Thyroid gland (tissue), 4 donors: ENCODE measurements at places on chromosomes 11 and 22. TPM values are rescaled to one million over a fixed set of nuclear protein-coding genes. Genes with fewer than 3 reads are reported as not detected.
A peak's percentile ranks its signal among the peaks of the same experiment; 100 is the strongest.

The ZBTB3 gene
- total RNA-seq: 13.1 TPM

DNA sequence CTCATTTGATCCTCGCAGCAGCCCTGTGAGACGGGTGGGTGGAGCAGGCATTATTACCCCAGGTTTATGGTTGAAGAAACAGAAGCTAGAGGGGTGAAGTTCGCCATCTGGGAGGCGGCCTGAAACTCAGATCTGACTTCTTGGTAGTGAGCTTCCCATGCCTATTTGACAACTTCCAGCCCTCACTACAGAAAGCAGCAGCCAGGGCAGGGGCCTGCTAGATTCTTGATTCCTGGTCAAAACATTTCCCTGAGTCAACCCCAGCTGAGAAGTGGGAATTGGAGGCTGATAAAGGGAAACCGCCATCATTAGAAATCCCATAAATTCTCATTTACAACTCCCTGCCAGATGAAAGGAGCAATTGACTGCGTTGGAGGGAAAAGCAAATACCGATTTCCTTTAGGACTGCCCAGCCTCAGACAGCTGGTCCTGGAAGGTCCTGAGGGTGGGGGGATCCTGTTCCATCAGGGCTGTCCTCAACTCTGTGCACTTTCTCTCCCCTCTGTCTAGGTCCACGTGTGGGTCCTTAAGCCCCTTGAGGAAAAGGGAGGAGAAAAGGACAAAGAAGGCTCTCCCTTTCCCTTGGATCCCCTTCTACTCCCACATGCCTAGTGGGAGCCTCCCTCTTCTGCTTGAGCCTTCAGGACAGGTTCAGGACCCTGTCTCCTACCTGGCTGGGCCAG is 10.2 kb upstream of the NECTIN1 start:
- DNase-seq: no peak
- H3K27me3 ChIP-seq: no peaks in the 10 kb centered on the region

DNA sequence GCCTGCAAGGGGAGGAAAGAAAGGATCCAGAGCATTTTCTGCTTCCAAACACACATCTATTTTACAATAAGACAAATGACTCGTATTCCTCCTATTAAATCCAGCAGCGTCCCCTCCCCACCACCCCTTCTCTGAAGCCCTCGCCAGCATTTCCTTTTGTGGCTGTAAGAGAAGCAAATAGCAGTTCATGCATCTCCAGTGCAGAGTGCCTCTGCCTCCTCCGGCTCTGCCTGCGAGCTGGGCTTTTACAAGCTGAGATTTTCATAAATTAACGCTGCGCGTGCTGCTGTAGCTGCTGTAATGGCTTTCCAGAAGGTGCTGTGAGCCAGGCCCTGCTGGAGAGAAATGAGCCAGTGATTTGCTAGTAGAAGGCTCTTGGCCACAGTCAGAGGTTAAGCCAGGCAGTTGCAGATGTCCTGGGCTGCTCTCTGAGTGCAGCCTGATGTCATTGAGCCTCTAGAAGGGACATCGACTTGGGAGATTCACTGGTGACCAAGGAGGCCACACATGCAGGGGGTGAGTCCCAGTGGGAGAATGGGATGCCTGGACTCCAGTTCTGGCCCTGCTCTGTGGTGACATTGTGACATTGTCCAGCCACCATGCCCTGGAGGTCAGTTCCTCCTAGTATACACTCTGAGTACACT is 134.5 kb upstream of the NAV2 start:
- DNase-seq: peak; percentile 14
- H3K36me3 ChIP-seq: no peaks in the 10 kb centered on the region
- peaks cover 58% of the 10 kb centered on the region for H3K4me1 ChIP-seq
- H3K4me3 ChIP-seq: no peak overlapping the region

DNA sequence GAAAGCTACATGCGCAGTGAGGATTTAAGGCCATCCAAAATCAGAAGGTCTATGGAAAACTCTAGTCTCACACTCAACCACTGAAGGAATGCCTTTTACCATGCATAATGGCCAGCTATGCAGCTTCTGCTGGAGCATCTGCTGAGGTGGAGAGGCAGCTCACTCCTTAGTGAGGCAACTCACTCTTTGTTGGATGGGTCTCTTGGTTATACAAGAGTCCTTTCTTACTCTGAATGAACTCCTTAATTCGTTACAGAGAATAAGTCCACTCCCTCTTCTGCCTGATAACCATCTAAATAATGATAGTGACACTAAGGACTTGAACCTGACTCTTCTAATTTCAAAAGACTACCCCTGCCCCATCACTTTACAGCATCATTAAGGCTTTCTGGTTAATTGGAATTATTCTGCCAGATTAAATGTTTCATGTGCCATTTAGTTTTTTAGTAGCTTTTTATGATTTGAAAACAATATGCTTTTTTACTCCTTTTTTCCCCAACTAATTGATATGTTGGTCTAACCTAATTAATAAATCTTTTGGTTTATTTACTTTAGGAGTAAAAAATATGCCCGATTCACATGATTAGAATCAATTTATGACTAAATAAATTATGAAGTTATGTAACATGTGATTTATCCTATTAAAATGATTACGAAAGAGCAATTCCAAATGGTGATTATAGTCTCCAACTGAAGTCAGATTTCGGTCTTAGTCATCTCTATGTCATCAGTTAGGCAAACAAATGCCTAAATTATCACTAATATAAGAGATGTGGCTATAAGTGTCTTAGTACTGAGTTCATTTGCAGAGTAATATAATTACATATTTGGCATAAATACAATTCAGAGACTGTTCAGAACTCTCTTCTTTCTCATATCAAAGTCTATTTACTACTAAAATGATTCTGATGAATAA is 286.7 kb upstream of the CCDC90B start:
- no peaks in the 10 kb centered on the region for H3K4me1 ChIP-seq
- DNase-seq: no peak
- no peak overlapping the region for H3K27ac ChIP-seq
- H3K4me3 ChIP-seq: no peak overlapping the region
- H3K27me3 ChIP-seq: no peaks in the 10 kb centered on the region

The MS4A3 gene
- total RNA-seq: not detected

The TSSK2 gene
- 0.59 TPM for total RNA-seq

The PNPLA5 gene
- total RNA-seq: not detected

DNA sequence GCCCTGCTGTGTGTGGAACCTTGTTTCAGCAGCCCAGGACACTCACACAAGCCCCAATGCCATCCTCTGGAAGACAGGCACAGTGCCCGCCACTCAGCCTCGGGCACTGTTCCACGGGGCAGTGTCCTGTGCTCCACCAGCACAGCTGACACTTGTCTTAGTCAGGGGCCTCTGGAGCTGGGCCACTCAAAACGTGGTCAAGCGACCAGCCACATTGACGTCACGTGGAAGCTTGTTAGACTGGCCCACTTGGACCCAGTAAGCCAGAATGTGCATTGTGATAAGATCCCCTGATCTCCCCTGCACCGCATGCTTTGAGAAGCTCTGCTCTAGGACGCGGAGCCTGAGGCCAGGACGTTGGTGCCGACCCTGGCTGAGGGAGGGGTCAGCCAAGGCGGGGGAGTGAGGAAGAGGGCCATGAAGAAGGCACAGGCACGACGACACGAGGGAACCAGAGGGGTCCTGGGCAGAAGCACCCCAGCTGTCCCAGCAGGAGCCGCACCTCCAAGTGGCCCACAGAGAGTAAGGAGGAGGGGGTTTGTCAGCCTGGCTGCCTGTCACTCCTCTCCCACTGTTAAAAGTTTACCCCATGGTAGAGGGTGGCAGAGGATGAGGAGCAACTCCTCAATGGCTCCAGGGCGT is 64.6 kb downstream of the LINC01488 start:
- H3K4me1 ChIP-seq: peaks cover 4% of the 10 kb centered on the region
- no peaks in the 10 kb centered on the region for H3K27me3 ChIP-seq
- H3K4me3 ChIP-seq: no peak overlapping the region
- no peak overlapping the region for H3K27ac ChIP-seq
- DNase-seq: peak; percentile 66

DNA sequence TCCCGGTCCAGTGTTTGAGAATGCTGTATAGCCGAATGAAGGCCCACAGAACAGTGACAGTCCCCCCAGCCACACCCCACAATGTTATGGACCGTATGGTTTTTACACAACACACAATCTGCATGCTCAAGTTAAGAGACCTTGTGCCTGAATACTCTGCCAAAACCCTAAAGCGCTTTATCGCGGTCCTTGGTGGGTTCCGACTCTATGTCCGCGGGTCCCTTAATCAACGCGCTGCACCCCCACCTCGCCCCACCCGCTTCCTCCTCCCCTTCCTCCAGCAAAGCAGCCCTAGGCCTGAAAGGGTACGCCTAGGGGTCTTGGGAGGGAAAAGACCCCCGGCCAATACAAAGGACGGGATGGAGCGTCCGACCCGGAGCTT is 442 bp downstream of the COPB1 start:
- DNase-seq: peak; percentile 30
- no peaks in the 10 kb centered on the region for H3K27me3 ChIP-seq
- peak overlapping the region; percentile 82 for H3K27ac ChIP-seq
- H3K4me3 ChIP-seq: peak overlapping the region; percentile 81
- H3K36me3 ChIP-seq: peaks cover 19% of the 10 kb centered on the region

GRCh38 chr11:60303661-60304060 is 23.2 kb downstream of the MS4A4A start:
- H3K4me1 ChIP-seq: no peaks in the 10 kb centered on the region
- no peak overlapping the region for H3K27ac ChIP-seq
- no peak for DNase-seq

DNA sequence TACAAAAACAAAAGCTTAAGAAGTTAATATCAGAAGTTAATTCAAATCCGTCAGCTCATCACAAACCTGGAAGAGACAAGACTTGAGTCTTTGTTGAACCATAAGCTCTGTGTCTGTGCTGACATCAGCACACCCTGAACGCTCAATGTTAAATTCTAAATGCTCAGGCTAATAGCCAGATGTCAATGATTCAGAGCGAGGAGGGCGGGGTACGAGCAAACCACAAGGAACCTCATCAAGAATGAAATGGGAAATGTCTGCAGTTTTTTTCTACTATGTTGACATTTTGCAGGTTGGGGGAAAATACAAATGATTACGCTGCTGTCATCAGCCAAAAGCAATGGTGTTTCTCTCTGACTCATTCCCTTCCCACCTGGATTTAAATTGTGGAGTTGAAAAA is 1057.2 kb downstream of the NTM start:
- no peaks in the 10 kb centered on the region for H3K27me3 ChIP-seq
- DNase-seq: no peak
- H3K36me3 ChIP-seq: no peaks in the 10 kb centered on the region
- H3K27ac ChIP-seq: no peak overlapping the region

The TSGA10IP gene
- total RNA-seq: not detected

GRCh38 chr22:23072911-23073491 is 2.7 kb downstream of the GNAZ start:
- H3K4me3 ChIP-seq: no peak overlapping the region
- no peaks in the 10 kb centered on the region for H3K36me3 ChIP-seq
- H3K4me1 ChIP-seq: peaks cover 9% of the 10 kb centered on the region

DNA sequence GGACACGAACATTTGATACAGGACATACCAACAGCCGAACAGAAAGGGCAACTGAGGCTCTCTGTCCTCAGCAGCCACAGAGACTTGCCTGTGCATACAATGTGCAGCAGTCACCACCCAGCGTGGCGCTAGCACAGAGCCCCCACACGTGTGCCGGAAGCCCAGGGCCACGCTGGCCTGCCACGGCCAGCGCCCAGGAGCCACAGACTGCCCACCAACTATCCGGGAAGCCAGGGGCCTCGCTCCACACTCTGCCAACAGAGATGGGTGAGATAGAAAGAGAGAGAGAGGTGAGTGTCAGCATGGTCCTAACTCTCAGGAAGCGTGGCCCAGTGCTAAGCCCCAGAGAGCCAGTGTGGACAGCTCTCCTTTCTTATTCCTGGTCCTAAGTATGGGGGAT is 11.7 kb downstream of the TMPRSS5 start:
- H3K4me1 ChIP-seq: no peaks in the 10 kb centered on the region
- no peaks in the 10 kb centered on the region for H3K36me3 ChIP-seq
- DNase-seq: no peak
- H3K27me3 ChIP-seq: no peaks in the 10 kb centered on the region

- DNase-seq: no peak
- H3K27me3 ChIP-seq: no peaks in the 10 kb centered on the region
- H3K27ac ChIP-seq: no peak overlapping the region
- no peak overlapping the region for H3K4me3 ChIP-seq
These were observed 29.5 kb downstream of the KREMEN1 start for GRCh38 chr22:29102300-29102699.

The OPCML gene
- 0.33 TPM for total RNA-seq

The CTTN gene
- total RNA-seq: 418 TPM

DNA sequence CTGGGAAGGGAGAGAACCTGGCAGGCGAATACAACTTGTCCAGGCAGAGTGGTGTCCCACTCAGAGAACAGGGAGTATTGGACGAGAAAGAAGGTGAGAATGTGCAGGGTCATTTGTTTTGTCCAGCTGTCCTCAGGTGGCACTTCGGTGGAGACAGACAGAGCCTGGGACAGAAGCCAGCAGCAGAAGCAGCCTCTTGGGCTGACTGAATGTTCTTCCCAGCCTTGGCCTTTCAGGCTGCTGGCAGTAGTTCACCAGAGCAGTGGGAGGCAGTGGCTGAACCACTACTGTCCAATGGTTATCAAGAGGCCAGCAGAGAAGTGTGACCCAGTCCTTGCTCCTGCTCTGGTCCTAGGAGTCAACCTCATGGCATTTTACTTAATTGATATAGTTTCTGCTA is 331.1 kb upstream of the NARS2 start:
- DNase-seq: peak; percentile 50
- H3K36me3 ChIP-seq: no peaks in the 10 kb centered on the region
- H3K4me3 ChIP-seq: no peak overlapping the region
- H3K4me1 ChIP-seq: peaks cover 6% of the 10 kb centered on the region

The SH3BP1 gene
- 3.6 TPM for total RNA-seq

The SMIM35 gene
- total RNA-seq: not detected

DNA sequence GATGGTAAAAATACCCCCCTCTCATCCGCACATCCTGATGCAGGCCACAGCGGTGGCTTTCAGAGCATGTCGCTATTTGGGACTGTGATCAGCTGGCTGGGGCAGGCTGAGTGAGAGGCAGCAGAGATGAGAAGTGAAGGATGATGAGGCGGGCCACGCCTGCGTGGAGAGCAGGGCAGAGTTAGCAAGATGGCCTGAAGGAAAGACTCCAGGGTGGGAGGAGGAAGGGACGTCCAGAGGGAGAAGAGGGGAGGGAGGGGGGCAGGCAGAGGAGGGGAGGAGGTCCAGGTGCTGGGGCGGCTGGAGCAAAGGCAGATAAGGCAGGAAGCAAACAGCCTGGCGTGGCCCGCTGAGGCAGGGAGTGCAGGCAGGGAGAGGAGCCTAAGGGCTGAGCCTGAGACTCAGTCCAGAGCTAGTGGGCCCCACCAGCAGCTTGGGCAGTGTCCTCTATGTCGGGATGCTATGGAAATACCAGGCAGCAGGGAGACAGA is 29.1 kb downstream of the LRFN4 start:
- H3K27me3 ChIP-seq: no peaks in the 10 kb centered on the region
- no peak overlapping the region for H3K4me3 ChIP-seq
- no peak for DNase-seq
- H3K36me3 ChIP-seq: no peaks in the 10 kb centered on the region

The APOA4 gene
- not detected for total RNA-seq

The MAPK8IP2 gene
- total RNA-seq: 1.1 TPM

The LRFN4 gene
- total RNA-seq: 7.5 TPM

DNA sequence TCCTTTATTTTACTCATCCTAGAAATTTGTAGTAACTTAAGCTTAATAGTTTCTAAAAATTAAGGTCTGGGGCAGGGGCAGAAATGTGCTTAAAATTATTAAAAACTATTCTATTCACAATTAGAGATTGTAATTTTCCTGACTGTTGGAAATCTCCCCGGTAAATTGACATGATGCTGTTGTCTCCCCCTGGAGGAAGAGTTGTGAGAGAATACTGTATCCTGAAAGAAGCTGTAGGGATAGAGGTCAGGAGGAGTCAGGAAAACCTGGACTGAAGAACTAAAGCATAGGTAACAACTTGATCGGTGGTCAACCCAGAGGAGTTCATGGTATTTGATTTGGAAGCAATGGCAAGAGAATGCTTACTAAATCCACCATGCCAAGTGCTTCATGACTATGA is 16.2 kb upstream of the ESAM start:
- no peak overlapping the region for H3K27ac ChIP-seq
- DNase-seq: no peak
- H3K4me1 ChIP-seq: peaks cover 12% of the 10 kb centered on the region
- no peaks in the 10 kb centered on the region for H3K27me3 ChIP-seq
- H3K4me3 ChIP-seq: no peak overlapping the region
